Muscle of back (tissue), 13 donors: ENCODE measurements at places on chromosomes 5 and 9. TPM values are rescaled to one million over a fixed set of nuclear protein-coding genes. Genes with fewer than 3 reads are reported as not detected.

Gene OR1Q1
- not detected for polyA plus RNA-seq

Gene NUTM2F
- polyA plus RNA-seq = not detected

Gene DNM1
- polyA plus RNA-seq = 44.7 TPM

Gene CD274
- polyA plus RNA-seq = 0.57 TPM

Gene GPR151
- polyA plus RNA-seq = not detected

Gene ZNG1C
- 18.3 TPM for polyA plus RNA-seq

Gene PCDHGA9
- polyA plus RNA-seq = 4.2 TPM

Gene NUTM2G
- polyA plus RNA-seq = 0.20 TPM

Gene ANP32B
- polyA plus RNA-seq = 167 TPM

Gene PCDHB8
- polyA plus RNA-seq = 2.2 TPM

Gene TMOD1
- polyA plus RNA-seq = 70.8 TPM

DNA sequence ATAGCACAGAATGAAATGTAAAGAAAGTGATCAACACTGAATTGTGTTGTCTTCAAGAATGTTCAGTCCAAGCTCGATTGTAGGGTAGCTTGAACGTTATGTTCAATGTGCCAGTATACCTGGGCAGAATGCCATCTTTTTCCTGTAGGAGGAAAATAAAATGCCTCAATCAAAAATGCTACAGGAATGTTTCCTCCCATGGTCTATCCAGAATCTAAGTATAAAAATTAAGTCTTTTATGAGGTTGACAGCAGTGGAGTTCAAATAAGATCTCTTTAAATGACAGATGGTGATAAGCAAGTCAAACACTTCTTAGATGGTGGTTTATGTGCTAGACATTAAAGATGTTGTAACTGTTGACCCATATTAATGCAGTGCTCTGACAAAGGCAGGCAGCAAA, 488.6 kb downstream of the CSNK1G3 start:
- no peak for DNase-seq

DNA sequence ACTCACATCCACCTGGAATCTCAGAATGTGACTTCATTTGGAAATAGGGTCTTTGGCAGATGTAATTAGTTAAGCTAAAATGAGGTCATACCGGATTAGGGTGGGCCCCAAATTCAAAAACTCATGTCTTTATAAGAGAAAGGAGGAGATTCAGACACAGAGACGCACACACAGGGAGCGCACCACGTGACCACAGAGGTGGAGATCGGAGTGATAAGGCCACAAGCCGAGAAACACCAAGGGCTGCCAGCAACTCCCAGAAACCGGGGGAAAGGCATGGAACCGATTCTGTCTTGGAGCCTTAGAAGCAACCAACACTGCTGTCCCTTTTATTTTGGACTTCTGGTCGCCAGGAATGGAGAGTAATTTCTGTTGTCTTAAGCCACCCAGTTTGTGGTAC, 31.8 kb upstream of the LMX1B start:
- no peak for DNase-seq

DNA sequence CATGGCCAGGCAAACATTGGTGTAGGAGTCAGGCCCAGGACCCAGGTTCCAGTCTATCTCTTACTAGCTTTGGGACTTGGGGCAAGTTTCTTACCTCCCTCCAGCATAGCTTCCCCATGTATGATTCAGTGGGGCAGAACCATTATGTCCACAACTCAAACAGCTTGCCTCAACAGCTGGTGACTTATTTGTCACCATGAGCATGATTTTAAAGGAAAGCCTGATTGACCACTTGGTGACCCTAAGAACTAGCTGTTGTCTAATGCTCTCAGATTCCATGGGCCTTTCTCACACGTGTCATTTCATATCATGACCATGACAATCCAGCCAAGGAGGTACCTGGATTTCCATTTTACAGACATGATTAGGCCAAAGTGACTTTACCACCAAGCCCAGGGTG, 126.4 kb downstream of the TTLL11 start:
- DNase-seq = no peak

- DNase-seq = no peak
Measured at GRCh38 chr5:81755320-81755719, 4.4 kb upstream of the SSBP2 start.

- no peak for DNase-seq
Measured at GRCh38 chr9:134141906-134142305, 6.0 kb downstream of the WDR5 start.

DNA sequence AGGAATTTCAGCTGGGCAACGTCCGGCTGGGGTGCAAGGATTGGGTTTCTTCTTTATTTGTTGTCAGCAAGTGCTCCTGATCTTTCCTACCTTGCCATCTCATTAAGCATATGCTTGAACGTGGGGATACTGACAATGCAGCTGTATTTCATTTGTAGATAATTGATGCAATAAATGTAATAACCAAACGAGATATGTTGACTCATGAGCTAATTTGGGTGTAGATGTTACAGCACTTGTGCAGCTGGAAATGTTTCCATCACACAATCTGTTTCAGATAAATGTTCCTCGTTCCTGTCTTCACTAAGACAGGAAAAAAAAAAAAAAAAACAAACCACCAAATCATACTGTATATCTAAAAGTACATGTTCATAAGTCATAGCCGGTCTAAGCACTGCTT, 123.8 kb downstream of the DMRT2 start:
- DNase-seq = peak; percentile 46

- DNase-seq = no peak
Measured at GRCh38 chr9:84471816-84472215, 131.3 kb upstream of the SLC28A3 start.

GRCh38 chr5:71960195-71960594, 147.1 kb upstream of the MAP1B start:
- DNase-seq = no peak

- peak; percentile 80 for DNase-seq
Measured at GRCh38 chr5:156762771-156763170, 87.3 kb upstream of the PPP1R2B start.

- DNase-seq = no peak
Measured at GRCh38 chr5:72171667-72172066, 64.4 kb downstream of the MAP1B start.

DNA sequence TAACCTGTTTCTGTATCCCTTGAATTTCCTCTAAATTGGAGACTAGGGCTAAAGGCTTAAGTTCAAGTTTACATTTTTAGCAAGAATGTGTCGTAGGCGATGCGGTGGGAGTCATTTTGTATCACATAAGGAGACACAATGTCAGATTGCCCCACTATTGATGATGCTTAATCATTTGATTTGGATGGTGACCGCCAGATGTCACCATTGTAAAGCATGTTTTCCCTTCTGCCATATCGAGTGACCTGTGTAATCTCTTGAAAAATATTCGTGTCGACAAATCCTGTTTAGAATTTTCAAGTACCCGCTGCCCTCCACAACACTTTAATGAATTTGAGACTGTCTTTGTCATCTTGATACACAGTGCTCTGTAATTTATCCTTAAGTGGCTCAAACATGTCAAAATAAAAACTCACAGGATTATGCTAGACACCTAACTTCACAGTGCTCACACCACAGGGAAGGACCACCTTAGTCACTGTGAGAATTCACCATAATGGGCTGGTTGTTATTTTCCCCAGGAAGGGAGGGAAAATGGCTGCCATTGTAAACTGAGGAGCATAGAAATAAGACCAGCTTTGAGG, 34.5 kb upstream of the SLC46A2 start:
- no peak for DNase-seq

DNA sequence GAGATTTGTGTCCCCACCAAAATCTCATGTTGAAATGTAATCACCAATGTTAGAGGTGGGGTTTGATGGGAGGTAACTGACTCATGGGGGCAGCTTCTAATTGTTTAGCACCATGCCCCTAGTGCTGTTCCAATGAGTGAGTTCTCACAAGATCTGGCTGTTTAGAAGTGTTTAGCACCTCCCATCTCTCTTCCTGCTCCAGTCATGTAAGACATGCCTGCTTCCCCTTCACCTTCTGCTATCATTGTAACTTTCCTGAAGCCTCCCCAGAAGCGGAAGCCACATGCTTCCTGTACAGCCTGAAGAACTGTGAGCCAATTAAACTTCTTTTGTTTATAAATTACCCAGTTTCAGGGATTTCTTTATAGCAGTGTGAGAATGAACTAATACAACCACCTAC, 170.5 kb downstream of the NDUFS4 start:
- peak; percentile 1 for DNase-seq

DNA sequence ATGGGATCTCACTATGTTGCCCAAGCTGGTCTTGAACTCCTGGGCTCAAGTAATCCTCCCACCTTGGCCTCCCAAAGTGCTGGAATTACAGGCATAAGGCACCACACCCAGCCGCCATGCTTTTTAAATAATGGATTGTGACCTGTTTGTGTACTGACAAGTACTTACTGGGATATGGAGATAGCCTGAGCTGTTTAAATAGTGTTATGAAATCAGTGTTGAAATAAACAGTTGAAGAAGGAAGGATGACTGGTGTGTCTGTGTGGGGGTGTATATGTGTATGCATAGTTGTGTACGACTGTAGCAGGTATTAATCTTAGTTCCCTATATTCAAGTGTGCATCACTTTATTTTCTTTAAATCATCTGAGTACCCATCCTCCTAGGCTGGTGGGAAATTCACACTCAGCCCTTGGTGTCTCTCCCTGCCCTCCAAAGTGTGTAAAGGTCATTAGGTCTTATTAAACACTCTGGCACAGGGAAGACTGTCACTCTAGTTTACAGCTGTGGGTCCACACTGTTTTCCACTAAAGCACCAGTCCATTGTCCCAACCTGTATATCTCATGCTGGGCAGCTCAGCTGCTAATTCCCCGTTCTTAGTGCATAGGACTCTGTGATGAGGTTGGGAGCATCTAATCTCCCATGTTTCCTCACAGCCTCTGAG, 91.0 kb downstream of the SNX18 start:
- DNase-seq = no peak

DNA sequence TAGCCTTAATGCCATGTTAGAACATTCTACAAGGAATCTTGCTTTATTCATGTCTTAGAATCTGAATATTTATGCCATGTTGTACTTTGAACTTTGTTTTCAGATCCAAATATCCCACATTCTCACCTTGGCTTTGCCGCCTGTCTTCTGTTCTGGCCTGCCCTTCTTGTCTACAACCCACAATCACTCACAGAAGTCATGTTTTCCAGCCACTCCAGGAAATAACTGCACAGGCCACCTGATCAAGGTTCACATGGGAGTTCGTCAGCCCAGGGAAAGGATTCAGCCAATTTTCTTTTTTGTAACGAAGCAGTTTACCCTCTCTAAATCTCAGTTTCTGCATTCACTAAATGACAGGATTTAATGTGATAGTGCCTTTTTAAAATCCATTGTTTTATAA, 70.5 kb downstream of the JAKMIP2 start:
- DNase-seq = no peak

- DNase-seq = no peak
Measured at GRCh38 chr5:56858777-56859442, 43.6 kb downstream of the MAP3K1 start.

GRCh38 chr9:94952565-94953373, 226.3 kb downstream of the AOPEP start:
- DNase-seq = peak; percentile 70

DNA sequence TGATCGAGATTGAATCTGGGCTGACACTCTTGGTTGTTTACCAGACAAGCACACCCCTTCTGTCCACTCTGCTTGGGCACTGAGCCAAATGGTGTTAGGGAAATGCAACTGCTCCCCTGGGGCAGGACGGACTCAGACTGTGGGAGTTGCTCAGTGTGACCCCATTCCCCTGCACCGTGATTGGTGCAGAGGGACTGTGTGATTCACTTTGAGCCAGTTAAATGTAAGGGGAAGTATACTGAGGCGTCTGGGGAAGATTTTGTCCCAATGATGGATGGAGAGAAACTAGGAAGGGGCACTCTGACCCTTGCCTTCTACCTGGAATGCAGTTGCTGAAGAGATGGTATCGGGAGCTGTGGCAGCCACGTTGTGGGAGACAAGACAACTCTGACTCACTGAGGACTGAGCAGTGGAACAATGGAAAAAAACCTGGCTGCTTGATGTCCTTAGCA, 196.0 kb upstream of the ANKRD55 start:
- no peak for DNase-seq

DNA sequence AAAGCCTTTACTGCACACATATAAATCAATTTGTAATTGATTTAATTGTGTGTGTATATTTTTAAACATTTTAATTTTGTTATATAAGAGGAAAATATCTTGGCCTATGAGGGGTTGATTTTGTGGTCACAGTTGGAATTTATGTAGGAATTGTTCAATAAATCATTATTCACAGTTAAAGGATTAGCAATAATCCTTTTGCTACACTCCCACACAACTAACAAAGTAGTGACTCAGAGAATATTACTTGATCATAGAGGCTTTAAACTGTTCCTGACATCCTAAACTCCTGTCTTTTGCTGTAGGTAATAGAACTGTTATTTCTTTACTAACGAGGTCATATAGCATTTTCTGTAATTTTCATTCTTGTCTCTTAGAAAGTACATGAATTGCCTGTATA, 95.5 kb downstream of the ZCCHC7 start:
- DNase-seq = no peak

GRCh38 chr5:11822598-11822997, 81.6 kb downstream of the CTNND2 start:
- no peak for DNase-seq

- no peak for DNase-seq
Measured at GRCh38 chr9:14080959-14081542, 232.9 kb downstream of the NFIB start.

DNA sequence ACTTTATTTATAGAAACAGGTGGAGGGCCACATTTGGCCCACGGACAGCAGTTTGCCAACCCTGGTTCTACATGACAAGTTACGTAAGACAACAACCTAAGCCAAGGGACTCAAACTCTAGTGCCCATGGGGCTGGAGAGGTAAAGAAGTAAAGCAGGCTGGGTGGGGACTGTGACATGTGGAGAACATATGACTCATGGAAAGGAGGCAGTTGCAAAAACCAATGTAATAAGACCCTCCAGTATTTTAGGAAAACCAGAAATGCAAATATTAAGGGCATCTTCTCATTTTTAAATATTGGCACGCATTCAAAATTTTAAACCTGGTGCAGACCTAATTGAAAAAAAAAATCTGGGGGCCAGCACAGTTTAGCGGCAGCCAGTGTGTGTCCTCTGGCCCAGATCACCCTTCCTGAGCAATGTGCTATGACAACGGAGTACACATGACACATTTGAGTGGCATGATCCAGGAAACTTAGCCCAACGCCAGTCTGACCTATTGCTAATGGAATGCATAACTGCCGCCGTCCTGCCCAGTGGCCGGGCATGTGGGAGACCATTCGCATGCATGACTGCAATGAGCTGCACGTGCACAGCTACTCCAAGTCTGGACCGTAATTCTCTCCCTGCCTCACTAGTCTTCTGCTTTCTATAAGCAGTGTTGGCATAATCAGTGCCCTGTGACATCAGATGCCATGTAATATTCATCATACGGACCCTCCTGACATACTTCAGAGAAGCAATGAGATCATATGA, 97.2 kb downstream of the SH3TC2 start:
- peak; percentile 79 for DNase-seq
